ENCODE measurements at places on chromosomes 2 and 18. TPM values are rescaled to one million over a fixed set of nuclear protein-coding genes. Genes with fewer than 3 reads are reported as not detected.

GRCh38 chr2:242052421-242052820 is 182.9 kb downstream of the RTP5 start:
- H3K27ac ChIP-seq, result no peak overlapping the region
- H3K4me1 ChIP-seq, result no peaks in the 10 kb centered on the region
- H3K36me3 ChIP-seq, result no peaks in the 10 kb centered on the region

CXCR1 gene
- not detected for total RNA-seq

DNA sequence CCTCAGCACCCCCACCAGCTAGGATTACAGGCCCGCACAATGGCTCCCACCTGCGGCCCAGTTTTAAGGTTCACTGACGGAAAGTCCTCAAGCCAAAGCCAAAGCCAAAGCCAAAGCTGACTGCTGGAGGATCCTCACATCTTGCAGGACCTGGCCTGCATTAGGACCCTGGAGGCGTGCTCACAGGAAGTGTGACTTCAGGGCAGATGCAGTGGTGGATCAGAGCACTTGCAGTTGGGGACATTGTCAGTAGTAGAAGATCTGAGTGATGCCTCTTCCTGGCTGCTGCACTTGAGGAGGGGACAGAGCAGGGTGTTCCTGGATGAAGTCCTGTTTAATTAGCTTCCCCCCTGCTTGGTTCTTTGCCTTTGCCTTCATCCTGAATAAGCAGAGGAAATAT is 69.0 kb upstream of the ALPP start:
- DNase-seq, result no peak
- H3K36me3 ChIP-seq, result peaks cover 20% of the 10 kb centered on the region
- H3K27ac ChIP-seq, result no peak overlapping the region
- H3K27me3 ChIP-seq, result no peaks in the 10 kb centered on the region
- H3K4me3 ChIP-seq, result no peak overlapping the region

DNA sequence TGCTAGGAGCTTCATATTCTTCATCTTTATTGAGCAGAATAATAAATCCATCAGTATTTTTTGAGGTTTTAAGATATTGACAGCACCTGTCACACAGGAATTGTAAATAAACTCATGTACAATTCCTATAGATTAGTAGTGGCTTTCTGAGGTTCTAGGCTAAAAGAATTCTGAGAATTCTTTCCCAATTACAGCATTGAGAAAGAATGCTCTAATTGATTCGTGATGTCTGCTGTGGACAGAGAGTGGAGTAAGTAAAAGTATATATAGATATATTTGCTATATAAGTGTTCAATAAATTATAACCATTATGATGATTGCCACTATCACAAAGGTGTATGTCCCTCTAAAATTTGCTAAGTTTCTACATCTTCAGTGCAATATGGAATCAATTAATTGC is 186.5 kb upstream of the NRP2 start:
- DNase-seq, result no peak
- H3K4me1 ChIP-seq, result peaks cover 16% of the 10 kb centered on the region
- peaks cover 8% of the 10 kb centered on the region for H3K36me3 ChIP-seq
- H3K27me3 ChIP-seq, result peaks cover 3% of the 10 kb centered on the region

GRCh38 chr2:233228376-233228775 is 23.1 kb upstream of the ATG16L1 start:
- H3K36me3 ChIP-seq, result no peaks in the 10 kb centered on the region
- H3K27me3 ChIP-seq, result no peaks in the 10 kb centered on the region
- peaks cover 15% of the 10 kb centered on the region for H3K4me1 ChIP-seq

DNA sequence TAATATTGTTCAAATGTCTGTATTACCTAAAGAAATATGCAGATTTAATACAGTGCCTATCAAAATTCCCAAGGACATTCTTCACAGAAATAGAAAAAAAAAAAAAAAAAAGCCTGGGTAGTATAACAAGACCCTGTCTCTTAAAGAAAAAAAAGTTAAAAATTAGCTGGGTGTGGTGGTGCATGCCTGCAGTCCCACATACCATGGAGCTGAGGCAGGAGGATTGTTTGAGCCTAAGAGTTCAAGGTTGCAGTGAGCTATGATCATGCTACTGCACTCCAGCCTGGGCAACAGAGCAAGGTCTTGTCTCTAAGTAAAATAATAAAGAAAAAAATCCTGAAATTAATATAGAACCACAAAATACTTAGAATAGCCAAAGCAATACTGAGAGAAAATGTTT is 51.9 kb downstream of the SLC16A14 start:
- no peak for DNase-seq
- H3K27me3 ChIP-seq, result no peaks in the 10 kb centered on the region
- H3K4me3 ChIP-seq, result no peak overlapping the region

- H3K27me3 ChIP-seq, result no peaks in the 10 kb centered on the region
- DNase-seq, result no peak
Measured at GRCh38 chr18:58977223-58977622, 112.5 kb downstream of the ZNF532 start.

- H3K36me3 ChIP-seq, result no peaks in the 10 kb centered on the region
- no peak overlapping the region for H3K4me3 ChIP-seq
Measured at GRCh38 chr2:119230219-119231185, 6.9 kb downstream of the STEAP3 start.

DSEL gene
- total RNA-seq, result 30.1 TPM
